ENCODE measurements at places on chromosomes 1 and 21.

DNA sequence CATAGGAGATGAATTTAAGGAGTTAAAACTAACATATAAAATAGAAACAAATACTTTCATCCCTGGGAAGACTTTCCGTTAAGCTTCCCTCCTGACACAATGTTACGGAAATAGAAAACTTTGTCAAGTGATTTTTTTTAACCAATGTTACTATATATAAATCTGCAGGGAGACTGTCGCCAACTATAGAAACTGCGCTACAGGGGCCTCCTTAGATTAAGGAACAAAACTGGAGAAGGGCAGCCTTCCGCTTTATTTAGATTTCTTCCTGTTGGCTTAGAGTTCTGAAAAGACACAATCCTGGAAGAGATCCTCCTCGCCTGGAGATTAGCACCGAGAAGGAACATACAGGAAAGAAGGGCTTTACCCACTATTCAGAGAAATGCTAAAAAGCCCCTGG lies 1.5 kb downstream of the MGST3 start:
- DNase-seq: peak; percentile 22

DNA sequence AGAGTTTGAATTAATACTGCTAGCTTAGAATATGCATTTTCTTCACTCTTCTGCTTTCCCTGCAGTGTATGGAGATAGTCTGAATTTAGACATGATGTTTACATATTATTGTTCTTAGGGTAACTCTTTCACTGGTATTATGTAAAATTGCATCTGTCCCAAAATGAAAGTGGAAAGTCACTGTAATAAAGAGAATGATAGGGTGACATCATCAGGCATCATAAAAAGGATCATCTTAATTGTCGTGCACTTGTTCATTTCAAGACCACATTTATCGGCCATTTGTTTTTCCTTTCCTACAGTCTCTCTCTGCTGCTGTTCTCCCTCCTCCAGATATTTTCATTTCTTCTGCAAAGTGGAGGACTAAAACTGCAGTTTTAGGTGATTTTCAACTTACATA lies 61.9 kb upstream of the ZNF281 start:
- DNase-seq: no peak

- no peak for DNase-seq
These were observed 156.6 kb downstream of the APP start for GRCh38 chr21:26013970-26014369.

DNA sequence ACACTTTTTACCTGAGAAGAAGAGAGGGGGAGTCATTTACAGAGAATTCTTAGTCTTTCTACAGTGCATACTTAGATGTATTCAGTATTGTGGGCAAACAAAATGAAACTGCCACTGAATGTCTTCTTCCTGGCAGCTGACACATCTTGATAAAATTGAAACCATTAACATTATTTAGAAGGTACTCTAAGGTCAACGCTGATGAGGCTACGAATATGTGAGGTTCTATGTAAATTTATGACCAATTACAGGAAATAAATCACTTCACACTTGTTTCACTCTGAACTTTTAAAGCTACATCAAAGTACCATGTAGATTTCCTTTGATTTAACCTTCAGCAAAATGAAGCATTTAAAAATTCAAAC lies 51.3 kb upstream of the GFI1 start:
- DNase-seq: no peak

- no peak for DNase-seq
These were observed 222.7 kb downstream of the HMCN1 start for GRCh38 chr1:185956881-185957280.

Data from brain (organoid and tissue), 16 donors.